NCI-H460 (cell line): ENCODE measurements at places on chromosomes 6 and 20.
A peak's percentile ranks its signal among the peaks of the same experiment; 100 is the strongest.

DNA sequence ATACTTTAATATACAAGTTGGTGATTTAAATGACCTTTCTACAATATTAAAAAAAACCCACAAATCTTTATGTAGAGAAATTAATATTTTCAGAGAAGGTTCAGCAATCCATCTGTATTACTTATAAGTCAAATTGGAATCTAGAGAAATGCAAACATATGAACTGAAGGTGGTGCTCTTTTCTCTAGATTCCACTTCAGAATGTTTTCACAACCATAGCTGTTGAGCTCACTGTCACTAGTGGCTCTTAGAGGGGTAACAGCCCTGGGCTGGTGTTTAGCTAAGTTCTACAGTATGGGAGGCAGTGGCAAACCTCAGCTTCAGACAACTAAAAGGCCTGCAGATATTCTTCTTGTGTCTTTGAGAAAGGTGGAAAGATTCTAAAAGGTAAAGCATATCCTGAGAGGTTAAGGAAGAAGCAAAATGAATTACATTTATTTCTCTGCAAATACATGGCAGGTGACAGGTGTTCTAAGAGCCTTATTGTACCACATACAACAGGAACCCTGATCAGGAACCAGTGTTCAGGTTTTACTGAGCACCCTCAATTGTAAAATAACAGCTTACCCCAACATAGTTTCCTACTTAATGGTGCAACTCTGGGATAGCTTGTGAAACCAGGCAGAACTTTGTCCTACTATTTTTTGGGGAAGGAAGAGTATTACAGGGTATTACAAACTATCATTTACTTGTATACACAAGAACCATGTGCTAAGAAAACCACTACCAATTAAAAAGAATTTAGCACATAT, 56.6 kb upstream of the SAMHD1 start:
- DNase-seq: peak; percentile 17

DNA sequence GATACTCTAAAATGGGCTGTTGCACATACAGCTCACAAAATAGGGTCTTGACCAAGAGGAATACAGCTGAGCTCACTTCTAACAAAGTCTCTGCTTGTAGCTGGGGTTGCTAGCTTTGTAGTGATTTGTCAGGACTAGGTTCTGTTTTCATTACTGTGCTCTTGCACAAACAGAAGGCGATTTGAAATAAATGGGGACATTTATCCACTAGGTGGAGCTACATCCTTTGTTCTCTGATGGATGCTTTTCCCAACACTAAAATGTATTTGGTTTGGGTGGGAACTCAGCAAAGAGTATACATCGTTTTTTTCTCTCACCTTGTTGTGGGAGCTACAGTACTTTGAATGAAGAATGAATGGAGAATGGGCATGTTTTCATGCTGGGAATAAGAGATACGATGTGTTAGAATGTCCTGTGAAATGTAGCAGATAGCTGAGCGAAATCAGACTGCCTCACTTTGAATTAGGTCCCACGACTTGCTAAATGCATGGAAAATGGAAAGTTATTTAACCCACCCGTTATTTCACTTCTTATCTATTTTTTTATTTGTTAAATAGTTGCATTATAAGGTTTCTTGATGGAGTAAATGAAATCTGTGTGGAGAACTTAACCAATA, 494.7 kb upstream of the MAP3K7 start:
- DNase-seq: peak; percentile 33

- no peak for DNase-seq
Observed at GRCh38 chr6:165092881-165093595, 216.4 kb downstream of the C6orf118 start.

DNA sequence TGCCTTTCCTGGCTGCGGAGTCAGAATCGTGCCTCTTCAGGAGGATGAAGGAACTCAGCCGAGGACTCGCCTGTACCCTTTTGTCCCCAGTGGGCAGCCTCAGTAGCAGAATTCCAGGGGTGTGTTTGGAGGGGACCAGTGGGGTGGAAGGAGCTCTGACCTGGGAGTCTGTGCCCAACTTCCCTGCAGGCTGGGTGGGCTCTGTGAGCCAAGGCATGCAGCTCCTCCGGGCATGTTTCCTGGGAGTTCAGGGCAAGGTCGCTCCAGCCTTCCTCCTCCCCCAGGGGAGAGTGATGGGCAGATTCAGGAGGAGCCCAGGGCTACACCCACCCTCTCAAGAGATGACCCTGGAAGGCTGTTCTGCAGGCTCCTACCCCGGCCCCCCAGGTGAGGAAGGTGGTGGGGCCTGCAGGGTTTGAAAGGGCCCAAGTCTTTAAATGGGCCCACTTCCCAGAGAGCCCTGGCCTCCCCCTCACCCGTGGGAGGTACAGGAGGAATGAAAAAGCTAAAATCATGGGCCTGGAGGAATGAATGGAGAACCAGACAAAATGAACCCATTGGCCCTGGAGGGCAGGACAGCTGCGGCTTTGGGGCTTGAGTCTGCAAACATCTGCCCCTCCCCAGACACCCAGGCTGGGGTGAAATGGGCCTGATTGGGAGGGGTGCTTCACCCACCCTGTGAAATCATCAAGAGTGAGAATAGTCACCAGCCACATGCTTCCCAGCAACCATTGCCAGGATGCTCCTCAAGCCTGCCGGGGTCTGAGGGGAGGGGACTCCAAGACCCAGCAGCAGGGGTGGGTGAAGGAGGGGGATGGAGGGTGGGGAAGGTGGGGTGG, 77.6 kb upstream of the PMEPA1 start:
- DNase-seq: no peak

DNA sequence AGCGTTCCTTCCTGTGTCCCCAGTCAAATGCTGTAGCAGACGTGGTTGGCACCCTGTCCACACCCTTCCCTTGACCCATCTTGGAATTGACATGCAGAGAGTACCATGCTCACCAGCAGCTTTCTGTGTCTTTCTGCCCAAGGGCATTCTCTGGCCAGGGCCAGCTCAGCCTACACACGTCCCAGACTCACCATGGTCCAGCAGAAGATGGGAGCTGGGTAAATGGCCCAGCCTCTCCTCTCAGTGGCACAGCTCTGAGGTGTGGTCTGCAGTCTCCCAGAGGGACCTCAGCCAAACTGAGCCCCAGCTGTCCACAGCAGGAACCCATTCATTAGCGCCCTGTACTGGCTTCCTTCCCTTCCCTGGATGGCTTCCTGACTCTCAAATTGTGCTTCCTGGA, 31.1 kb upstream of the BLCAP start:
- DNase-seq: no peak

DNA sequence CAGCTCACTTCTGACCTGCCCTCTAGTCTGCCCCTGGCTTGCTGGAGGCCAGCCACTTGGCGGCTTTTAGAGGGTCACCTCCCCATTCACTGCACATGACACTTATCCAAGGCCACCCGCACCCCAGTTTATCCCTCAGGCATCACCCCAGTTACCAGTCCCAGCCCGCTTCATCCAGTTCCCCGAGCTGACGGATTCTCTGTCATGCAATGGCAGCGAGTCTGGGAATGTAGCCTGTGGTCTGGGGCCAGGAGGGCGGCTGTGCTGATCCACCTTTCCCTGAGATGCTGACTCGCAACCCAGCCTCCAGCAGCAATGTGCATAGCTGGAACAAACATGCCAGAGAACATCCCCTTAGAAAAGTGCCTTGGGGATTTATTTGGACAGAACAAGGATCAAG, 25.8 kb downstream of the SYNDIG1 start:
- no peak for DNase-seq

DNA sequence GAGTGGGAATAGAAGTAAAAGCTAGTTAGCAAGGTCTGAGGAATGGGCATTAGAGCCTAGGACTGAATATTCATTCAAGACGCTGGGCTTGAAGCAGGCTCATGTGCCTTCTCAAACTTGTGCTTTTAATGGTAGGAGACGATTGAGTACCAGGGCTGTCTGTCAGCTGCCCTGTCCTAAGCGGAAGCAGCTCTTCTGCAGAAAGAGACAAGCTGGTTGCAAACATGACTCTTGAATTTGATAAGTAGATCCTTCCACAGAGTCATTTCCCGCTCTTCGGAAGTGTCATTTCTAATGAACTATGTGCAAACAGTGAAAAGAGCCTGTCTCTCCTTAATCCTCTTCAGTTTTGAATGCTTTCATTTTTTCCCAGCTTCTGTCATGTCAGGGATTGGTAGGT, 176.4 kb downstream of the TFAP2B start:
- DNase-seq: no peak

- DNase-seq: peak; percentile 20
Observed at GRCh38 chr6:147651249-147652063, 143.0 kb downstream of the SAMD5 start.

- DNase-seq: no peak
Observed at GRCh38 chr6:22732176-22732970, 163.0 kb downstream of the HDGFL1 start.

GRCh38 chr20:36274181-36274841, 31.8 kb upstream of the DLGAP4 start:
- no peak for DNase-seq

- DNase-seq: no peak
Observed at GRCh38 chr20:24798930-24799705, 150.0 kb upstream of the CST7 start.

GRCh38 chr6:141303907-141304306, 828.8 kb upstream of the GJE1 start:
- no peak for DNase-seq

DNA sequence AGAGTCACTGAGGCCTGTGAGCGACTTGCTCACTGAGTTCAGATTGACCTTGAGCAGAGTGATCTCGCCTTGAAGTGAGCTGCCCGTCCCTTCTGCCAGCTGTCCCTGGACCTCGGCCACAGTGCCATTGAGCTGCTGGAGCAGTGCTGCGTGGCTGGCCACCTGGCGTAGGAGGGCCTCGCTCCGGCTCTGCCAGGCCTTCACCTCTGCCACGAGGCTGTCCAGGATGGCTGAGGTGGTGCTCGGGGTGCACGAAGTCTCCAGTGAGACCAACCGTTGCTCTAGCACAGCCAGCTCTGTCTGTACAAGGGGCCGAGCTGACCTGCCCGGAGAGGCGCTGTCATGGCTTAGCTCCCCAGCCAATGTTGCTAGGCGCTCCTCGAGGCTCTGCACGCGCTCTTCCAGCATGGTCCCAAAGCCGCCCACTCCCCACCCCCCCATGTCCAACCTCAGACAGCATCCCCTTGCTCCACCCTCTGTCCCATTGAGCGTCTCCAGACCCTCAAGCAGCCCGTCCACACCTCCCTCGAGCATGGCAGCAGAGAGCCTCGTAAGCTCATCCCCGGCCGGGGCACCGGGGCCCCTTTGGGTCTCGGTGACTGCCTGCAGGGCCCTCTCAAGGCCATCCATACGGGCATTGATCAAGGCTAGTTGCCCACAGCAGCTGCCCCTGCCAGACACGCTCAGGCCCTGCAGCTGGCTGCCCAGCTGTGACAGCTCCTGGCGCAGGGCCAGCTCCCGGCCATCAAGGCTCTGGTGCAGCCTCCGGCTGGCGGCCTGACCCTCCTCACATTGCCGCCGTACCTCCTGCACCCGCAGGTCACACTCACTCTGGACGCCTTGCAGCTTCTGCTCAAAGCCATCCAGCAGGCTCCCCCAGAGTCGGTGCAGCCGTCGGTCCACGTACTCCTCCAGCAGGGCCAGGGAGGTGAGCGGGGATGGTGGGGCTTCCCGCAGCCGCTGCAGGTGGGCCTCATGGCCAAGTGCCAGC, 4.6 kb downstream of the EMILIN3 start:
- DNase-seq: no peak

DNA sequence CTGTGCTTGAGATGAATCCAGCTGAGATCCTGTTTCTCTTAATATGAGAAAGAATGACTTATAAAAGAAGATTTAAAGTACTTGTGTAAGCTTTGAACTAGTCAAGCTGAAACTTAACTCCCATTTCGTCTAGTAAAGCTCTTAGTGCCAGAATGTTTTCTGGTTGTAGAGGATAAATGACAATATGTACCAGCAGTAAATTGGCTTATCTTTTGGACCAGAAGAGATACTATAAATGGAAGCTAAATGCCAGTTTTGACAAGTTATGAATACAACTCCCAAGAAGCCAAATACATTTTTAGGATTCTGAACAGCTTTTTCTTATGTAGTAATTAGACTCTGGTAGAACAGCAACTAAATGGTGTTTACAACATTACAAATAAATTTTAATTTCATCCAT, 608.7 kb downstream of the EYS start:
- no peak for DNase-seq

- no peak for DNase-seq
Observed at GRCh38 chr6:2225422-2226392, 19.7 kb downstream of the GMDS start.

DNA sequence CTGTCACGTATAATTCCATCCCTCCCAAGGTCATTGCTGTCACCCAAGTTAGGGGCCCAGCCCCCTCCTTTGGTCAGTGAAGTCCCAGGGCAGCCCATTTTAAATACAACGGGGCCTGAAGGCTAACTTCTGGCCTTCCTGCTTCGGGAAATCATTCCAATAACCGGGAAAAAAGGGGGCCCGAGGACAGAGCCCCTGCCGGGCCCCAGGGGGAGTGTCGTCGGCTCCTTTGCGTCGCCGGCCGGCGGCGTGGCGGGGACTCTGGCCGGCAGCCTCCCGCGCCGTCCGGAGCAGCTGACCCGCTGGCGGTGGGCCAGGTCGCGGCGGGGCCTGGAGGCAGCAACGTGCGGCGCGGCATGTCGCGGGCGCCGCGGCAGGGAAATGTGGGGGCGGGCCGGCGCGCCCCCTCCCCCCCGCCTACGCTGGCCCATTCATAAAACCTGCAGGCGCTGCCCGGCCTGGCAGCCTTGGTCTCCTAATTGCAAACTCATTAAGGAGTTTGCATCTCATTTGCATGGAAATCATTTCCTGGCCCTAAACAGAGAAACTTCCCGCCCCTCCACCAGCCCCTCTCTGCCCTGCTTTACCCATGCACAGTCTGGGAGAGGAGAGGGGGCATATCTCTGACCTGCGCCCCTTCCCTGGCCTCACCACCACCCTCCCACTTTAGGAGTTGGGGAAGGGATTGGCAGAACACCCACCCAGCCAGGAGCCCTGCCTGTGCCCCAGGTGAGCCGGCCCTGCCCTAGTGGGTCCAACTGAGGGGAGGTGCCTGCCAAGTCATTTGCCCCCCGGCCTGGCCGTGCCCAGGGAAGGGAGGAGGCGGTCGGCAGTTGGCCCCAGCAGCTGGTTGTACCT, 50.7 kb downstream of the MRPL14 start:
- DNase-seq: no peak

DNA sequence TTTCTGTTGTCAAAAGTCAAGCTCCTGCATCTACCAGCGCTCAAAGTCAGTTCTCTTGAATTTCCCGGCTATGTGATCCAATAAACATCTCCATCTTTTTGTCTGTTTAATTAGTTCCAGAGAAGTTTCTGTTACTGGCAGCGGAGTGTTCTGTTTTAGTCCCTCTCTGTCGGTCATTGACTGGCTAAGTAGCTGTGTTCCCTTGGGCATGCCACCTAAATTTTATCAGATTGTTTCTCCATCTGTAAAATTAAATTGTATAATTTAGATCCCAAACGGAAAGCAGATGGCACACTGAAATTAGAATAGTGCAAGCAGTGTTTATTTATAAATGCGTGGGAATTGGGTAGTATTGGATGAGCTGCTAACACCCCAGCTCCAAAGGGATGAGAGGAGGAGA, 29.7 kb upstream of the PRL start:
- no peak for DNase-seq

DNA sequence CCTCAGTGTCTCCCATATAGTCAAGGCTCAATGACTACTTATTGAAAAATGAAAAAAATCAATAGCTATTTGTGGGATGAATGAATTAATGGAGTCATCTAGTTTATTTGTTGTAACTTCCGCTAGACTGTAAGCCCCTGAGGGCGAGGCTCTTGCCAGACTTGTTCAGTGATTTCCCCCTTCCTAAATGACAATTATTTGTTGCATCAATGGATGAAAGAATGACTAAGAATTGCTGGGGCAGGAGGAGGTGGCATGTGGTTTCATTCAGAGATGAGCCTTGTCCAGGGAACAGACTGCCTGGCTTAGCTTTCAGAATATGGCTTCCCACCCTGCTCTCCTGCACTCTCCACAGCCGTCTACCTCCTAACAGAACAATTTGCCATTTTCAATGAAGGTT, 1.1 kb upstream of the PRELID3B start:
- no peak for DNase-seq

- no peak for DNase-seq
Observed at GRCh38 chr20:19652591-19653026, 105.4 kb upstream of the RIN2 start.
